Kidney (tissue), 22 donors: ENCODE measurements at places on chromosomes 1 and 21. TPM values are rescaled to one million over a fixed set of nuclear protein-coding genes. Genes with fewer than 3 reads are reported as not detected.

MARK1 gene
- 5.3 TPM for total RNA-seq

DNA sequence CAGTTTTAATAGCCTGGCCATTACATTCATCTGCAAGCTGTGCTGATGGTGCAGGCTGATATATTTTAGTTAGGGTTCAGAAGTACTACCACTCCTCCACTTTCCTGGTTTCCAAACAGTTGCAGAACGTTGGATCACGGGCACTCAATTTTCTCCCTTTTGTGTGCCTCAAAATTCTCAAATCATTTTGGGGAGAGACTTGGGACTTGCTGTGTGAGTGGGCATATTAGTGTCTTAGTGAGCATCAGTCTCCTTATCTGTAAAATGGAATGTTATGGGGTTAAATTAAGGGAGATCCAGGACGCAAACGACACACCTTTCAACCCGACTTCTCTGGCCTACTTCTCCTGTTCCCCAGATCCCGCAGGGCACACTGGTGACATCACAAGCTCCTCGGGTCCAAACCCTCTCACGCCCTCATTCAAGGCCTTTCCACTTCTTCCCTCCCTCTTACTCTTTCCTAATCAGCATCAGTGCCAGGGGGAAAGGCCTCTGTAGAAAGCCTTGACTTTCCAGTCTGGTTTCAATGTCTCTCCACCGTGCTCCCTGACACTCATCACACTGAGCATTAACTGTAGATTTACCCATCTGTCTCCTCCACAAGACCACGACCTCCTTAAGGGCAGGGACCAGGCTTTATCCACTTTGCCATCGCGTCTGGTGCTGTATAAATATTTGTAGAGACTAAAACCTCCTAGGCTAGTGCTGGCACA lies 1.2 kb downstream of the PIGP start:
- peak; percentile 74 for DNase-seq

GRCh38 chr1:186143481-186143880 lies 231.6 kb downstream of the TPR start:
- DNase-seq: no peak

DNA sequence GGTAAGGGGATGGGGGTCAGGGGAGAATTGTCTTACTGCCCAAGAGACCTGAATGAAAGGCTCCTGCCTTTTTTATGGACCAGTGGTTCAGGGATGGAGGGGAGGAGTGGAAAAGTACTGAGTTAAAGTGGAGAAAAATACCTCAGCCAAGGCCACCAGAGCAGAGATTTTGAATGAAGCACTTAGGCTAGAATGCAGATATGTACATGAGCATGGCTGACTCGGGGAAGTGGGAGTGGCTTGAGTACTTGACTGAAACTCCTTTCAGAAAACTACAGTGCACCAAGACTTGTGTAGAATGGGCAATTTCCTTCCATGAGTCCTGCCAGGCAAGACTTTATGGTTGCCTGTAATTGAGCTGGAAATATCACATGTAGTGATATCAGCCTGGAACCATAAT lies 429.6 kb upstream of the LRRC7 start:
- DNase-seq: no peak

- no peak for DNase-seq
Measured at GRCh38 chr1:201418461-201418860, 3.1 kb downstream of the TNNI1 start.

DNA sequence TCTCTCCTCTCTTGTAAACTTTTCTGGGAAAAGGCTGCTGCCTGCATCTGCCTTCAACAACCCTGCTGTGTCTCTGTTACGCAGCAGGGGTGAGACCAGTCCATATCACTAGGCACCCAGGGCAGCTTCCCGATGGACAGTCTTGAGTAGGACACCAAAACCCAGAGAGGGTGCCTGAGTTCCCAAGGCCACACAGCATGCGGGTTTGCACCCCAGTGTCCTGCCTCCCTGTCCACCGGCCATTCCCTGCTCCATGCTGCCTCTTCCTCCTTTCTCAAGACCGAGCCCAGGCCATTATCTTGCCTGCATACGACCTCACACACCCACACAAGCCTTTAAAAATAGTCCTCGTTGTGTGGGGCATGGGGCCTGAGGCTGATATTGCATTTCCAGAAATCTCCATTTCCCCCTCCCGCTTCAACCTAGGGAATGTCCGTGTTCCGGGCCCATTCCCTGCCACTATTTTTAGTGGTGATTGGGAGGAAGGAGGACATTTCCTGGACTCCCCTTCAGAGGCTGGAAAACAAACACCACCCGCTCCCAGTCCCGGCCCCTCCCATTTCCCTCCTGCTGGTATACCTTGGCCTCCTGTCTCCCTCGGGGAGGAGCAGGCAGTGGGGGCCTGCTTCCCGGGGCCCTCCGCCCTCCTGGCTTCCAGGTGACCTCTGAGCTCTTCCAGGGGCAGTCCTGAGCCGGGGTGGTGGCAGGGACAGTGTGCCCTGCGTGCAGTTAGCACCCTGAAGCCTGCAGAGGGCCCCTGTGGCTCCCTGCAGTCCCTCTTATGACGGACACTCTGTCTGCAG lies 132.4 kb upstream of the TMEM51 start:
- no peak for DNase-seq

- DNase-seq: no peak
Measured at GRCh38 chr1:87291107-87291506, 37.6 kb upstream of the LMO4 start.

NES gene
- 50.7 TPM for total RNA-seq

DNA sequence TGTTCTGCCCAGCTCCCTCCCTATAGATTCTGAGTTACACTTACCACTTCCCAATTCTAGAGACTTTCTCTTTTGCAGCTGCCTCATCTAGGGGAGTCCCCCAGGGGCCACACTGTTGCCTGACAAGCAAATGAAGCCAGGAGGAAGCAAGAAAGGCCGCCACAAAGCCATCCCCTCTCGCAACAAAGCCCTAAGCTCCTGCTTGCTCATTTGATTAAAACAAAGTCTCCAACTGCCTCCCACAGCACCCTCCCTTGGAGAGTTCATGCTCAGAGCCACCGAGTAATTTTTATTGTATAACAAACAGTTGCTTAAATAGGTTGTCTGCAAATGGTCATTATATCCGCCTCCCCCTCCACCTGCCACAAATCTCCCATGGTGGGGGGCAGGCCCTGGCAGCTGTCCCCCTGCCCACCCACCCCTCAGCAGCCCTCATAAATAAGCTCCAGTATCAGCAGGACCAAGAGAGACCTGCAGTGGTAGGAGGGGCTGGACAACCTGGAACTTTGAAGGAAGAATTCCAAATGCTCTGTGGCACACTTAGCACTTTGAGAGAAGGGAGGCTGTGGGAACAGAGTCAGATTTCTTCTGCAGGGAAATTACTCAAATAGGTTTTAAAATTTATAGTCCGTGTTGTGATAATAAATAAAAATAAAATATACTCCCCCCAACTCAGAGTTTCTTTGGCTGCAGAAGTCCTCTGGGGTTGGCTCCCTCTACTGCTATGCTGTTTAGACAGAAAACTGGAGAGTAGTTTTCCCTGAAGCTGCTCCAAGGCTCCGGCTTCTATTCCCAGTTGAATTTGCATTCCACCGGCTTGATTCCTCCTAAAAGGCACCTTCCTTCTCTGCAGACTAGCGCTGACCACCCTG lies 237.5 kb downstream of the TTLL7 start:
- peak; percentile 85 for DNase-seq

DNA sequence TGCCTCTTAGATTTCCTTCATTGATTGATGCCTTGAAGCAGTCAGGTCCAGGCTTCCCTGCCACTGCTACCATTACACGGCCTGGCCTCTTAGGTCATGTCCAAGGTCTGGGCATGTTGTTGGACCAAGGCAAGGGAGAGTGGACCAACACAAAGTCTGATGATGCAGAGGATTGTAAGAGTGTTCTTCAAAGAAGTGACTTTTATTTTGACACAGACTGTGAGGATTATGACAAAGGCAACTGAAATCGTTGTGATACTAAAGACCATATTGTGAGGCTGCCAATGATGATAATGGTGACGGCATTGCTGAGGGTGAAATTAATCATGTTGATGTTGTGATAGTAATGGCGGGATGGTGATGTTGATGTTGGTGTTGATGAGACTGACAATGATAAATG lies 149.5 kb downstream of the GRIK3 start:
- no peak for DNase-seq

DNA sequence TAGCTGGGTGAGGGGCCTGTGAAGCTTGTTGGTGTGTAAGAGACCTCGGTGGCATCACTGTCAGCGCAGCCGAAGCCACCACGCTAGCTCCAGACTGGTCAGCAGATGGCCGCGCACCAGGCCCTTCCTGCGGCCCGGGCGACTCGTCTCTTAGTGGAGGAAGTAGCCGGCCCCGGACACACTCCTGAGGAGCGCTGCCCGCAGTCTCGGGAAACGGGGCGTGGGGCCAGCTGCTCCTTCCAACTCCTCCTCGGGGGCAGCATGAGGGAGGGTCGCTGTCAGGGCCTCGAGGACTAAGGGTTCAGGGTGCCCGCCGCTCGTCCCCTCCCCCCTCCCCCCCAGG lies 20.4 kb downstream of the H3-3A start:
- DNase-seq: peak; percentile 77

- DNase-seq: no peak
Measured at GRCh38 chr1:218101409-218101808, 183.7 kb upstream of the RRP15 start.

GRCh38 chr1:212515329-212515760 lies 82.6 kb downstream of the NENF start:
- no peak for DNase-seq

SERTAD4 gene
- total RNA-seq: 9.2 TPM

DNA sequence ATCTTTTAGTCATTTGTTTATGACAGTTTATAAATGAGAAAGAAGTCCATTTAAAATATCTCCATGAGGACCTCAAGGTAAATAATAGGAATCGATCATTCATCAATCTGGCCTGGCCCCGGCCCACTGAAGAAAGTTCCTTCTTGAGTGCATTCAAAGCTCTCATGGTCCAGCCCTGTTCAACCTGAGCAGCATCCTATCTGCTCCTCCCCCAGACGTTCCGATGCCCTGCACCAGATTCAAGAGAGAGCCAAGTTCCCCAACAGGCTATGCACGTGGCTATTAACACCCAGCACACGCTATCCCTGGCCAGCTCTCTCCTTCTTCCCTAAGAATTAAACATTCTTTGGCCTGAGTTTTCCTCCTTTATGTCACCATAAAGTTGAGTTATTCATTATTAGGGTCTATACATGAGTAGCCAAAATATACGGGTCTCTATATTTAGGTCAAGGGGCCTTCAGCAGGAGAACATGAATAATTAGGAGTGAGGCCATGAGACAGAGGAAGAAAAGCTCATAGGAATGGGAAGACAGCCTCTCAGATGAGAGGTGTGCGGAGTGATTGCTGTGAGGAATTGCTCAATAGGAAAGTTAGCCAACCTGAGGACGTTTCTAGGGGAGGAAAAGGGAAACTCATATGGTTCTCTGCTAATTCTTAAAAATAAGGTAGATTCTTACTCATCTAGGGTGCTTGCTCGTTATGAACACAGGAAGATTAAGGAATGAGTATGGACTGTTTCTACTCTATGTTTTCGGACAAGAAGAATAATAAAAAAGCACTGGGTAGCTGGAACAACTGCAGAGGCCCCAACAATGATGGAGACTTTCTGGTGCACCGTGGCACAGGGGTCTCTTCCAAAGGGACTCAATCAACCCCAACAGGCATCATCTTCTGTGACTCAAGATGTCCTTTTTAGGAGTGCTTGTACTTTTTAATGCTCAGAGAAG lies 23.6 kb downstream of the RUNX1 start:
- no peak for DNase-seq

GRCh38 chr1:205315008-205315618 lies 6.4 kb downstream of the NUAK2 start:
- no peak for DNase-seq

GRCh38 chr1:9652379-9653209 lies 1.1 kb downstream of the PIK3CD start:
- peak; percentile 11 for DNase-seq

COL24A1 gene
- 0.54 TPM for total RNA-seq

CLCA1 gene
- not detected for total RNA-seq

GRCh38 chr1:19799230-19800075 lies at the start of gene TMCO4:
TSS of gene TMCO4 (minus strand) at chr1:19799916. CDS start at chr1:19780758, 19,158 bp downstream.
- DNase-seq: peak; percentile 73

ZSCAN20 gene
- total RNA-seq: 6.3 TPM

GRCh38 chr1:235571482-235571881 lies 67.2 kb upstream of the B3GALNT2 start:
- DNase-seq: no peak

DNA sequence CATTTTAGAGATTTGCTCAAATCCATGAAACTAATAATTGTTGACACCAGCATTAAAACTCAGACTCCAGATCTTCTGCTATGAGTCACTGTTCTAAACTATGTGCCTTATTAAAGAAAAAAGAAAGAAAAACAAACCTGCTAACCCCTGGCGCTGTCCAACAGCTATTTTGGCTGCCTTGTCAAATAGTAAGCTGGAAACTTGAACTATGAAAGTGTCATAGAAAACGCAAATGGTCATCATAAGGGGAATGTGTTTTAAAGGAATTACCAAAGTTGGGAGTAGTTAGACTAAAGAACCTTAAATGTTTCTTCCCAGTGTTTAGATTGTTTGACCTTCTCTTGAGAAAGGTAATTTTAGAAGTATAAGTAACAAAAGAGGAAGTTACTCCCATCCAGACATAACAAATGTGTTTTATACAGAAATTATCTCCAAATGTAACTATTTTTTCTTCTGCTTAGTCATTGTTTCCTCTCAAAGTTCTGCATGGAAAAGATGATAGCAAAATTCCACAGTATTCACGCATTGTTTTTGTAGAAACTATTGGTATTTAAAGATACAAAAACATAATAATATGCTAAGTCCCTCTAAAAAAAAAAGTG lies 272.4 kb downstream of the TPR start:
- DNase-seq: peak; percentile 53

- no peak for DNase-seq
Measured at GRCh38 chr1:55812281-55812680, 597.1 kb upstream of the USP24 start.

MCOLN3 gene
- 3.1 TPM for total RNA-seq

PTPRC gene
- 60.2 TPM for total RNA-seq

- peak; percentile 85 for DNase-seq
Measured at GRCh38 chr1:155078469-155079209, at the start of gene EFNA3. TSS of gene EFNA3 (plus strand) at chr1:155078837. CDS start at chr1:155078942, 105 bp downstream.

DNA sequence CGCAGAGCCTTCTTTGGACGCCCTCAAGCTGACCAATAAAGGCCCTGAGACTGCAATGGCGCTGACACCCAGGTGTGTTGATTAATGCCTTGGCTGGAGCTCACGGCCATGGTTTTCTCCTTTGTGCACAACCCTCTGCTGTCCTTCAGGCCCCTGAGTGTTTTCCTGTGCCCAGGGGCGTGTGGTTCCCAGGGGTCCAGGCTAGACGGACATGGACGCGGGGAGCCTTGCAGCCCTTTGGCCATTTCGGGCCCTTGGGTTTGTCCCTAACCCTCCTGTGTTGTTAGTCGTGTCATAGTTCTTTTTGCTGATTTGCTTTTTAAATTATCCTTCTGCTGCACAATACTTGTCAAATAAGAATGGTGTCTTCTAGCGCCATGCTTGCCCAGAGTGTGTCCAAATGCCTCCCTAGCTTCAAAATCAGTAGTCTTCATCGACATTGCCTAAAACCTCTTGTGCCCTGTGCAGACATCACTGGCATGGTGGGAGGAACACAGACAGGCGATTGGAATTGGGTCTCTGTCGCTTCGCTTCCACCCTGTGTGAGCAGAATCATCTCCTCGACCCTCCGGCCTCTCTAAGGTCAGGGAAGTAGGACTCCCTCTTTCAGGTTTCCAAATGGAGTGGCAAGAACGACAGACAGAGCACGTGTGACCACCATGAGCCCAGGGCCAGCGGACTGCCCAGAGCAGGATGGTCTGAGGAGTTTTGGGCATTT lies 1.9 kb downstream of the KRTAP10-4 start:
- no peak for DNase-seq

ZNF692 gene
- 29.6 TPM for total RNA-seq

AGBL4 gene
- 2.7 TPM for total RNA-seq
